ENCODE measurements at places on chromosomes 1 and 21.

GRCh38 chr1:234727018-234727940 lies 117.3 kb upstream of the IRF2BP2 start:
- no peak for DNase-seq

DNA sequence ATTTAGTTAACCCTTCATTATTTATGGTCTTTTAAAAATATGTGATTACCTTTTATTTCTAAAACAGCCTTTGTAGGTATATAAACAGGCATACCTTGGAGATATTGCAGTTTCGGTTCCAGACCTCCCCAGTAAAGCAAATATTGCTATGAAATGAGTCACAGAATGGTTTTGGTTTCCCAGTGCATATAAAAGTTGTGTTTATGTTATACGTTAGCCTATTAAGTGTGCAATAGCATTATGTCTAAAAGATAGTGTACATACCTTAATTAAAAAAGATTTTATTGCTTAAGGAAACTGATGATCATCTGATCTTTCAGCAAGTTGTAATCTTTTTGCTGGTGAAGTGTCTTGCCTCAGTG lies 44.1 kb downstream of the XCL2 start:
- no peak for DNase-seq

- DNase-seq: peak; percentile 70
Measured at GRCh38 chr1:233668725-233669294, 54.9 kb downstream of the KCNK1 start.

GRCh38 chr1:166353213-166353612 lies 186.4 kb upstream of the FAM78B start:
- DNase-seq: no peak

All from activated CD4-positive, alpha-beta T cell treated with anti-CD3 and anti-CD28 coated beads, Interleukin-2, Interleukin-4, amounts not matched to agents 100 ng/mL and 50 ng/mL, durations not matched to agents 16 hours and 8 hours (primary cell).